ENCODE measurements at places on chromosomes 2 and 18.

GRCh38 chr18:63062246-63062645, 257.3 kb downstream of the BCL2 start:
- DNase-seq, result no peak

GRCh38 chr18:64276311-64277090, 127.6 kb upstream of the LINC00305 start:
- DNase-seq, result no peak

- DNase-seq, result no peak
Observed at GRCh38 chr18:57080479-57080878, 66.4 kb upstream of the BOD1L2 start.

DNA sequence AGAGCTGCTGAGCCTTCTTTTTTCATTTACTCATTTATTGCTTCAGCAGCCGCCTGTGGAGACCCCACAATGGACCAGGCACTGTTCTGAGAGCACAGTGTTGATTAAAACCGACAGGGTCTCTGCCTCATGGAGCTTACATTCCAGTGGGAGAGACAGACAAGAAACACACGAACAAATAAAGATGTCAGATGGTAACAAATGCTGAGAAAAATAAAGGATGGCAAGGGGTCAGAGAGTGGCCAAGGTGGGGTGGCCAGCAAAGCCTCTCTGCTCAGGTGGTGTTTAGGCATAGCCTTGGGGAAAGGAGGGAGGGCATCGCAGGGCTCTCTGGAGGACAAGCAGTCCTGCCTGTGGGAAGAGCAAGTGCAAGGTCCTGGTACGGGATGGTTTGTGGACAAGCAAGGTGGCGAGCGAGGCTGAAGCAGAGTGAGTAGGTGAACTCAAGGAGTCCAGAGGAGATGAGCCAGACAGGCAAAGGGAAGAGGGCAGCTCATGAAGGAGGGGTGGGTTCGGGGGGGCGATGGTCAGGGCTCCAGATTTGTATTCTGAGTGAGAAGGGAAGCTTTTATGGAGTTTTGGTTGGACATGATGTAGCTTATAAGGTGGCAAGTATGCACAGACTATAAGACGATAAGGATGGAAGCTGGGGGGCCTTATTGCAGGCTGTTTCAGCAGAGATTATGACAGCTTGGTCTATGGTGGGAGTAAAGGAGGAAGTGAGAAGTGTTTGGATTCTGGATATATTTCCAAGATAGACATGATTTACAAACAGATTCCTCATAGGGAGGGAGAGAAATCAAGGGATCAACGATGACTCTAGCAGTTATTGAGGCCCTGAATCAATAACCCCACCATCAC, 8.8 kb upstream of the ITGB6 start:
- no peak for DNase-seq

- no peak for DNase-seq
Observed at GRCh38 chr2:199469514-199470360, 12.0 kb upstream of the SATB2 start.

- DNase-seq, result no peak
Observed at GRCh38 chr2:237465515-237466148, 21.4 kb upstream of the MLPH start.

GRCh38 chr18:9756271-9756932, 48.3 kb downstream of the RAB31 start:
- DNase-seq, result no peak

DNA sequence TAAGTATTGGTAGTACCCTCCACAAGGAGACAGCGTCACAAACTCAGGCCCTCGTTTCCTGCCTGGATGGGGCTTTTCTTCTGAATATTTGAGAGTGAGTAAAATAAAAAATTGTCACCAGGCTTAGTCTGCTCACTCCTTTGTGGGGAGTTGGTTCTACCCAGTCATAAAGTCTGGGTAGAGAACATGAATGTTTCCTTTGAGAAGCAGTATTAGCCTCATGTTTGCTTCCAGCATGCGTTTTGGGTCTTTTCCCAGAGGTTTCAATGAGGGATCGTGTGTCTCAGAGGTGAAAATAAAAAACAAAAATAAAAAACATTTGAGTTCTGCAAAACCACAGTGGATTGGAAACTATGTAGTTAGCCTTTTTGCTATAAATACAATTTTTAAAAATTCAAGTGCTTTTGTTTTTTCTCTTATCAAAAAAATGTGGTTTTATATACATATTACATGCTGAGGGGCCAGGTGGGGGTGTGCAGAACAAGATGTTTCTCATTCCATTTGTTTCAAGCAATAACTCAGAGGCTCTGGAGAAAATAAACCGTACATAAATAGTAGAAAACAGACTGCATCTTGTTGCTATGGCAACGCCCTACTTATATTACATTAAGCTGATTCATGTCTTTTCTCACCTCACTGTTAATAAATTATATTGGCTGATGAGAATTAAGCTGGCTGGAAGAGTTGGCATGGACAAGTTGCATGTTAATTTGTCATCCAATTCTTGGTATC, 225.4 kb upstream of the FBXO11 start:
- DNase-seq, result no peak

- peak; percentile 95 for DNase-seq
Observed at GRCh38 chr2:20051532-20052228, at the start of gene LAPTM4A. Gene LAPTM4A, minus strand, starts transcription at chr2:20051628. Its CDS starts 108 bp downstream, at chr2:20051520.

DNA sequence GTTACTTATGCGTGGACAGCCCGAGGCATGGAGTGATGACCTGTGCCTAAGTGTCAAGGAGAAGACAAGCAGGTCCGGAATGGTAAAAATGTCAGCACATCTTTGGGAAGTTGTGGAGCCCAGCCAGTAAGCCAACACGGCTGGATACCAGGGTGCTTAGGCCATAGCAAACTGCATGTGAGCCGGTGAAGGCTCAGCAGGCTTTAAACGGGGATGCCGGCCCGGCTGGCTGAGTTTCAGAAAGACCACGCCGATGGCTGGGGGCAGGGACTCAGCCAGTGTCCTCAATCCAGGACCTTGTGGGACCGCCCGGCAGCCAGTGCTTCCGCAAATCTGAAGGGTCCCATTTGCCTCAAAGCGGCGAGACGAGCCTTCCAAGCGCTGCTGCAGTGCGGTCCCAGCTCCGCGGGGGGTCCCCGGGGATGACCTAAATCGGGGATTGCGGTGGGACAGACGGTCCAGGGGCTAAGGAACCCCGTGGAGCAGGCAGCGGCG, 946 bp upstream of the AGAP1 start:
- DNase-seq, result no peak

DNA sequence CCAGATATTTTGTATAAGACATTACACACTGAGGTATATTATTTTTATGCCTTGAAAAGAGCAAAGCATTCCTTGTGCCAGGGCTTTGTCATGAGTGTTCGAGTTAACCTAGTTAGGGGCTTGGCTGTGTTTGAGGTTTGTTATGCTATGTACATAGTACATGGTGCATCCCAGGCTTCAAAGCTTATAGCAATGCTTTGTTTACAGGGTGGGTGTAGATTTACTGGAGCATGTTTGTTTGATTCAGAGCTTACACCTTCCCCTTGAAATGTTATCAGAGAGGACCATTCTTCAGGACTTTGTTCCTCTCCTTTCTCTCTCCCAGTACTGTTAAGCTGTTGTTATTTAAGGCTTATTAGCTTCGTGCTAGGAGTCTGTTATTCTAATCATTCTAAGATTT, 738.7 kb upstream of the LRRTM4 start:
- DNase-seq, result no peak

GRCh38 chr2:28523902-28524301, 28.0 kb downstream of the PLB1 start:
- DNase-seq, result no peak

- no peak for DNase-seq
Observed at GRCh38 chr2:24930768-24931167, 10.7 kb upstream of the ADCY3 start.

DNA sequence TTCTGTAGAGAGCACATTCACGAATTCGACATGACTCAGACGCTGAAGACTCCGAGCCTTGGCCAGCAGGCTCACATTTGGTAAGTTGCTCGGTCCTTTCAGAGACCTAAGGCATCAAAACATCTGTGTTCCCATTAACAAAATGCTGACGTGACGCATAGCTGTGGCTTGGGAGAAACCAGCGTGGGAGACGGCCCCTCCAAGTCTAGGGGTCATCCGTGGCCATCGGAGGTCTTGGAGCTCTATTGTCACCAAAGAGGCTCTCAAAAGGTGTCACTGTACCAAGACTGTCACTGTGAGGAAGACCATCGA, 14.9 kb downstream of the FBLN7 start:
- no peak for DNase-seq

GRCh38 chr2:17191223-17191622, 327.0 kb downstream of the RAD51AP2 start:
- DNase-seq, result no peak

GRCh38 chr2:97697252-97698235, 15.8 kb upstream of the ZAP70 start:
- peak; percentile 82 for DNase-seq

- no peak for DNase-seq
Observed at GRCh38 chr18:11948852-11949523, 32.3 kb upstream of the IMPA2 start.

DNA sequence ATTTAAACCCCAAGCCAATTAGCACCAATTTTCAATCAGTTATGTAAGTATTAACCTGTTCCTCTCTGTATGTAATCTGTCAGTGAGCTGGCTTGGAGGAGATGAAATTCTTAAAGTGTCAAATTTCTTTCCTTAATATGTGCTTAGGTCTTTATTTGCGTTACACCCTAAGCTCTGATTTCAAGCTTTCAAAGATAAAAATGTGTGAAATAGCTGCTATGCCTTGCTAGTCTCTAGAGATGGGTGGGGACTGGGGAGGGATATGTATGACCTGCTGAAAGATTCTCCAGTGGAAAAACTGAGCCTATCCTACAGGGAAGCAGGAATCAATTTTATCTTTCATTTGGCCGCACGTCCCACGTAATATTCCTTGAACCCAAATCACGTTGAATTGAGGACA, 264.5 kb downstream of the RND3 start:
- DNase-seq, result no peak

DNA sequence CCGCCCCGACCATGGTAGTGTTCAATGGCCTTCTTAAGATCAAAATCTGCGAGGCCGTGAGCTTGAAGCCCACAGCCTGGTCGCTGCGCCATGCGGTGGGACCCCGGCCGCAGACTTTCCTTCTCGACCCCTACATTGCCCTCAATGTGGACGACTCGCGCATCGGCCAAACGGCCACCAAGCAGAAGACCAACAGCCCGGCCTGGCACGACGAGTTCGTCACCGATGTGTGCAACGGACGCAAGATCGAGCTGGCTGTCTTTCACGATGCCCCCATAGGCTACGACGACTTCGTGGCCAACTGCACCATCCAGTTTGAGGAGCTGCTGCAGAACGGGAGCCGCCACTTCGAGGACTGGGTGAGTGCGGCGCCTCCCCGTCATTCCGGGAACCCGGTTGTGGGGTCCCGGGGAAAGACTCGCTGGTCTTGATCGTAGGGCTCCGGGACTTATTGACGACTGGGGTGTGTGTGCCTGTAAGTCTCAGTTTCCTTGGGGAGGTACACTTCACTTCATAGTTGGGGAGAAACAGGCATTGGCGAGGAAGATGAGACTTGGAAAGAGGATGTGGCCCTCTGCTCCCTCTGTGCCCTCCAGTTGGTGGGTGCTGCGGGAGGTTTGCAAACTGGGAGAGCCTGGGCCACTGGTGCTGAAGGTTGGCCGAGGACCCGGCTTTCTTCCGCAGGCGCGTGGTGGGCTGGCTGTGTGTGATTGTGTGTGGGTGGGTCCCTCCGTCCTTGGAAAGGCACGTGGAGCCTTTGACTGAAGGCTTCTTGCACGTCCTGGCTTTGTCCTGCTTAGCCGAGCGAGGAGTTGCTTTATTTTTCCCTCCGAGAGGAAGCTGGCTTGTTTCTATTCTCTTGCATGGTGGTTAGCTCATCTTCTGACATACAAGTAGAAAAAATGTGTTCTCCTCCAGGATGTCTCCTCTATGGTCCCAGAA, 886 bp downstream of the PRKCE start:
- DNase-seq, result no peak

- DNase-seq, result no peak
Observed at GRCh38 chr2:207960090-207960489, 65.2 kb downstream of the PLEKHM3 start.

DNA sequence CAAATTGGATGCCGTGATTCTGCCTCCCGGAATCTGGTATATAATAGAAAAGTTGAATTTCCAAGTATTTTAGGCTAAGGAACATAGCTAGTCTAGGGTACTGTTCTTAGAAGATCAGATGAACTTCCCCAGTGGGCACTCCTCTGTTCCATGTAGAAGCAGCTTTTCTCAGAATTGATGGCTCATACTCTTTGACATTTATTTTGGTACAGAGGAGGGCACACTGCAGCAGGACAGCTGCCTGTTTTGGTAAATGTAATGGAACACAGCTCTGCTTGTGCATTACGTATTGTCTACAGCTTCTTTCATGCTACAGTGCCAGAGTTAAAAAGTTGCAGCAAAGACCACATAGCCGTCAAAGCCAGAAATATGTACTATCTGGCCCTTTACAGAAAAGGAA, 10.8 kb downstream of the YPEL5 start:
- no peak for DNase-seq

- no peak for DNase-seq
Observed at GRCh38 chr2:170554278-170554955, 160.7 kb upstream of the SP5 start.

DNA sequence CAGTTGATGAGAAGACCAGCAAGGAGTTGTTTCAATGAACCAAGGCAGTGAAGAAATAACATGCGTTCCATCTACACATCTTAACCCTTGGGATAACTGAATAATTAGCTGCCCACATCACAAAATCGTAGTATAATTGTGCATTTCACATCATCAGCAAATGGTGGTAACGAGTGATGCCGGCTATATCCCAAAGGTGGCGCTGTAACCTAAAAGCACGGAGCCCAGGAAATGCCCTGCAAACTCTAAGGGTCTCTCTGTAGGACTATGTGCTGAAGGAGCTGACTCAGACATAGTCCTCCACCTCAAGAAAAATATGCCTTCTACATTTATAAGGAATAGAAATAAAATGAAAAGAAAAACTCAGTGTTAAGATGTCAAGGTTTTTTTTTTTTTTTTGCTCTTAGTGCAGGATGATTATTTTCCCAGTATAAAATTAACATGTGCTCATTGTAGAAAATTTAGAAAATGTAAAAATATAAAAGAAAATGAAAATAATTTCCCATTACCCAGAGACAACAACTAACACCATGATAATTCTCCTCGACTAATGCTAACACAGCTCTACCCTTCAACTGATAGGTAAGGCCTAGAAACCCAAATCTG, 23.1 kb upstream of the DSG3 start:
- no peak for DNase-seq

DNA sequence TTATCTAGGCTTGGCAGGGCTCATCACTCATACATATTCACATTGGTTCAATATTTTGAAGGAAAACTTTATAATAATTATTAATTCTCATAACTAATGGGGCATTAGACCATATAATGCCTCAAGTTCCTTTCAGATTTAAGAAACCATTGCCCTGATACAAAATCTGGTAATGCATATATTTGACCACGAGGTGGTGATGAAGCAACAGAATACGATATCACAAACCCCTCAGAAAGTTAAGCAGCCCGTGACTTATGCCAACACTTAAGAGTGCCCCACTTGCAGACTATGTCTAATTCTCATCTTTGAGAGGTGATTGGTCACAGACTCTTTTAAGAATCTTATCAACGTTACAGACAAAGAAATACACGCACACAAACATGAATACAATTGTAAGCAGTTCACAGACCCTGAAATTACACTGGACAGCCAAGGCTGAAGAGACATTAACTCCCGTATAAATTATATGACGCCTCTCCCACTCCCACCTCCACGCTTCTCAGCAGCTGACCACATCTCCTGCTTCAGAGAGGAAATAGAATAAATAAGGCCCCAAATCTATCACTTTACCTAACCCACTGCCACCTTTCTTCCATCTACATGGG, 20.7 kb upstream of the DNAH6 start:
- no peak for DNase-seq

GRCh38 chr2:34261701-34262100, 662.6 kb upstream of the FAM98A start:
- DNase-seq, result no peak

GRCh38 chr2:861655-862354, 88.8 kb upstream of the SNTG2 start:
- no peak for DNase-seq

Data from activated CD4-positive, CD25-positive, alpha-beta regulatory T cell (primary cell).